ENCODE measurements at places on chromosomes 5 and 9.

DNA sequence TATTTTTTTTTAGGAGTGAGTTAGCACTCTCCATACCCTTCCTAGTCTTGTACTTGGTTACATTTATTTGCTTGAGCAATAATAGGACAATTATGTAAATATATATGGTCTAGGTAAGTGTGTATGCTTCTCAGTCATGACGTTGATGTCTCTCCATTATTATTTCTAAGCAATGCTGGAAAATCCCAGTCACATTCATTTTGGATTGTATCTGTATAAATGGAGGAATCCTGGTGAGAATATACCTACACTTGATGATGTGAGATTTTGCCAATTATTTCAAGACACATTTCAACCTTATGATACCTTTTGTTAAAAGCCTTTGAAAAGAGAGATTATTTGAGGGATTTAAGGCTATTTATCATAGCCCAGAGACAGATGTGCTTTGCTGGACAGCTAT, 2244.5 kb upstream of the WWC1 start:
- no peak for DNase-seq

- DNase-seq = no peak
Observed at GRCh38 chr5:145824040-145824439, 11.1 kb downstream of the PRELID2 start.

- DNase-seq = no peak
Observed at GRCh38 chr9:16744394-16744793, 126.1 kb downstream of the BNC2 start.

DNA sequence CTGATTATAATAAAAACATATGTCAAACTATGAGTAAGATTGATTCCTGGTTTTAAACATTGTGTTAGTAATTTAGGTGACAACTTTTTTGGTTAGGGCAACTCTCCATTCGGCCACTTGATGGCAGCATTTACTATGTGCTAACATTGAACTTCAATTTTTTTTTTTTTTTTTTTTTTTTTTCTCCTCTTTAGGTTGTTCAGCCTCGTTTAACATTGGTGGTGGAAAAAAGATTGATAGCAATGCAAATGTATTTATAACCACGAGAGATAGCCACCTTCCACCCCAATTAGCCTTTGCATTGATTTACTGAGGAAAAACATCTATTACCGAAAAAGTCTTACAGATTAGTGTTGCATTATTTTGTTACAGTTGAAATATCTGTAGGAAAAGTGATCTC, 159.1 kb downstream of the CSNK1G3 start:
- DNase-seq = peak; percentile 60

GRCh38 chr5:102670224-102670836, 84.8 kb upstream of the PAM start:
- DNase-seq = peak; percentile 44

GRCh38 chr5:61055434-61056006, 106.7 kb downstream of the SMIM15 start:
- DNase-seq = peak; percentile 25
